ENCODE measurements at places on chromosomes 5 and 9.

GRCh38 chr9:2524601-2525000, 97.0 kb upstream of the VLDLR start:
- DNase-seq = no peak

GRCh38 chr5:8340739-8341344, 471.9 kb downstream of the MTRR start:
- DNase-seq = no peak

GRCh38 chr5:100623719-100624118, 88.5 kb downstream of the FAM174A start:
- peak; percentile 38 for DNase-seq

DNA sequence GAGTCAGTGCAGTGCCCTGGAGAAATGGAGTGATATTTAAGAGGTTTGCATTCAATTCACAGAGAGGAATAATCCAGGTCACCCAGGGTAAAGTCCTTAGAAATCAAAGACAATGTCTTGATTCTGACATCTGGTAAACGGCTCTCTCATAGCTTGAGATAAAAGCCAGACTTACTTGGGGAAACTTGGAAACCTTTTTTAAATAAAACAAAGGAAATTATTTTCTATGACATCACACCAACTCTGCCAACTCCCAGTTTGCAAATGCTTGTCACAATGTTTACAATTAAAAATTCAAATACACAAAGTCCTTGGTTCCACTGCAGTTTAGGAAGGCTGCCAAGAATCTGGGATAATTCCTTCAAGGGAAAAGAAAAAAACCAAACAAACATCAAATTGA, 255.1 kb upstream of the NREP start:
- DNase-seq = no peak

- no peak for DNase-seq
Measured at GRCh38 chr5:118651002-118651401, 337.3 kb downstream of the DTWD2 start.

GRCh38 chr5:120604884-120605283, 140.8 kb downstream of the PRR16 start:
- DNase-seq = no peak

- no peak for DNase-seq
Measured at GRCh38 chr5:96143450-96143849, 181.8 kb upstream of the ELL2 start.

DNA sequence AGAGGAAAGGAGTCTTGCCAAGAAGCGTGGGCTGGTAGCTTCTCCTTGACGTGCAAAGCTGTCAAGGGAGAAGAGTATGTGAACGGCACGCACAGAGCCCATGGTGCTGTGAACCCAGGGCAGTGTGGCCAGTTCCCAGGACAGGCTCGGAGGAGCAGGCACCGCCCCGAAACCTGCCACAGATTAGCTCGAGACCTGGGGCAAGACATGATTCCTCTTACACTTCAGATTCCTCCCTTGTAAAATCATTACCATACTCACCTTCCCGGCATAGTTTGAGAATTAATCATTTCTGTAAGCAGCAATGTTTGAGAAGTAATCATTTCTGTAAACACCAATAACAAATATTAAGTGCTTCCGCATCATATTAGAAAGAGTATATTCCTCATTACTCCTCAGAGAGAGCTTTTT, 19.9 kb downstream of the GOLM1 start:
- DNase-seq = no peak

DNA sequence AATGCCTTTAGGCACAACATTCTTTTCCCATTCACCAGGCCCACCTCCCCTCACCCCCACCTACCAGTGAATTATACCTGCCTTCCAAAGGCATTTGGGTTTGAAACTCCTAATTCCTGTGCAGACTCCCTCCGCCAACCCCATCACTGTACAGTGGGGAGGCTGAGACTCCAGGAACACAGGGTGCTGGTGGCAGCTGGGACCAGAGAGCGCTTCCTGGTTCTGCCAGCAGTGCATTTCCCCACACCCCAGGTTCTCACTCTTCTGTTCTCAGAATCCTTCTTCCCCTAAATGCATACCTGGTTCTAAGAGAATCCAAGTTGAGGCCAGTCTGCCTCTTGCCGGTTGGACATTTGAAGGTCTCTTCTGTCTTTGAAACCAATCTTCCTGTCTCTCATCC, 21.1 kb downstream of the SLC36A2 start:
- DNase-seq = no peak
